ENCODE measurements at places on chromosomes 16 and 17.

DNA sequence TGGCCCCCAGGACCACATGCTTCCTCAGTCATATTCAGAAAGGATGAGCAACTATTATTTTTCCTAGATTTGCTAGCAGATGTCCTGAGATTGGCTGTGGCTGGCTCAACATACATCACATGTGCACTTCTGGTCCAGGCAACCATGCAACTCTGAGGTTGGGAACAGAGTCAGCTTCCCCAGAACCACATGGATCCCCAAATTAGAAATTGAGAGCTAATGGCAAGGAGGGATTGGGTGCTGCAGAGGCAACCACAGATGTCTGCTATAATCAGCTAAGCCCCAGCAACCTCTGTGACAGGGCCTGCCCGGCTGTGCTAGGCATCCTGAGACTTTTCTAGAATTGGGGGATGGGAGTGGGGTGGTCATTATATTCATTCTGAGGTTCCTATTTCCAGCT lies 33.8 kb upstream of the CLEC18A start:
- DNase-seq = no peak
- H3K27ac ChIP-seq = peak overlapping the region; percentile 11
- no peak overlapping the region for H3K4me3 ChIP-seq
- peaks cover 18% of the 10 kb centered on the region for H3K4me1 ChIP-seq
- no peaks in the 10 kb centered on the region for H3K27me3 ChIP-seq

DNA sequence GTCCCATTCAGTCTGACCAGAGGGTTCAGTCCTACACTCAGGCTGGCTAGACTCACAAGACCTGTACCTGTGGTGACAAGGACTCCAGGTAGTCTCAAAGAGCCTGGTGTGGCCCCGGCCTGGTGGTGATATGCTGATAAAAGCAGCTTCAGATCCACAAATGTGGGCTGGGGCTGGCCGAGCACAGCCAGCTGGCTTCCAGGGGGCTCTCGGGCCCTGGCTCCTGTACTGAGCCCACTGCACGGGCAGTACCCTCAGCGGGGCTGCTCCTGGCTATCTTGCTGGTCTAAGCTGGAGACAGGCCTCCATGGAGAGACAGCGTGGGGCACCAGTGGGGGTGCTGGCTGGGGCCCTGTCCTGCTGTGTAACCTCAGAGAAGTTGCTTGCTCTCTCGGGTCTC lies 4.3 kb downstream of the SMIM5 start:
- peaks cover 97% of the 10 kb centered on the region for H3K4me1 ChIP-seq
- peak overlapping the region; percentile 64 for H3K4me3 ChIP-seq
- DNase-seq = no peak
- H3K36me3 ChIP-seq = peaks cover 6% of the 10 kb centered on the region

- H3K4me3 ChIP-seq = no peak overlapping the region
- peaks cover 52% of the 10 kb centered on the region for H3K36me3 ChIP-seq
- H3K27me3 ChIP-seq = no peaks in the 10 kb centered on the region
- H3K4me1 ChIP-seq = peaks cover 21% of the 10 kb centered on the region
Observed at GRCh38 chr16:88589441-88589840, 19.2 kb downstream of the ZC3H18 start.

DNA sequence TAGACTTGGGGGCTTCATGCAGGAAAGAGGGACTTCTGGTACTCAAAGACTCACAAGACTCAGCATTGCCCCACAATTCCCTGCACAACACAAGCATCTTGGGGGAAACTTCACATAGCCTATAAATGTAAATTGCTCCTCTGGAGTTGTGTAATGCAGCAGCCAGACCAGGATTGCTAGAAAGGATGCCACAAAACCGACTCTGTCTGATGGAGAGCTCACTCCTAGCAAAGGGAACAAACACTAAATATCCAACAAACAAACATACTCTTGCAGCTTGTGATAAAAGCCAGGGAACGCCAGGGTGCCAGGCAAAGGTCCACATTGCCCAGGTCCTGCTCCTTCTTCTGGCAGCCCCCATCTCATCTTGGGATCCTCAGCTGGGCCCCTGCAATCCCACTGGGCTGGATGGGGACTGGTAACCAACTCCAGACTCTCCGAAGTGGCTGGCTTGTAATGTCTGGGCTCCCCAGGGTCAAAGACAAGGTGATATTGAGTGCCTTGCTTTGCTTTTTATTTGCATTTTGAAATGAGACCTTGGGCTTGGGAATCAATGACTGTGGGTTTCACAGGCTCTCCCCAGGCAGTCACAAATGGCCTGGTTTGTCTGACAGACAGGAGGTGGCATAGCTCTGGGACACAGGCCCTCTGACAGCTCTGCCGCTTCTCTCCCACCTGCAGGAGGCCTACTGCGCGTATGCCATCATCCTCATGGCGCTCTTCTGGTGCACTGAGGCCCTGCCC lies 15.3 kb downstream of the SLC13A2 start:
- H3K36me3 ChIP-seq = no peaks in the 10 kb centered on the region
- H3K27ac ChIP-seq = no peak overlapping the region
- H3K27me3 ChIP-seq = peaks cover 58% of the 10 kb centered on the region
- DNase-seq = no peak

GRCh38 chr17:50199803-50200456 lies 1.5 kb downstream of the COL1A1 start:
- peaks cover 31% of the 10 kb centered on the region for H3K36me3 ChIP-seq
- H3K27ac ChIP-seq = peak overlapping the region; percentile 88
- H3K4me1 ChIP-seq = peaks cover 42% of the 10 kb centered on the region
- H3K4me3 ChIP-seq = peak overlapping the region; percentile 72
- DNase-seq = peak; percentile 90

DNA sequence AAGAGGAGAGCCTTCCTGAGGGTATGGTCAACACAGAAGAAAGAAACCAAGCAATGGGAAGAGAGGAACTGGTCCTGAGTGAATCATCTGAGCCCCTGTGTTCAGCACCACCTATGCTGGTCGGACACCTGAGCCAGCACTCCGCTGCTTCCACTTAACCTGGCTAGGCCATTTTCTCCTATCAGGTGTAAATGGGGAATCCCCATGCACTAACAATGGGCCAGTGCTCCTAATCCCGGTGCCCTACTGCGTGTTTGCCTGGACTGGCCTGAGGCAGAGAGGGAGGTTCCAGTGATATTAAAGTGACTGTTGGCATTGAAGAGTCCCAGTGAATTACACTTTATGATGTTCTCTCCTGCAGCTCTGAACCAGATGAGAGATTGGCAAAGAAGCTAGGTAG lies 34.4 kb upstream of the XYLT2 start:
- no peaks in the 10 kb centered on the region for H3K36me3 ChIP-seq
- no peak for DNase-seq
- H3K27me3 ChIP-seq = peaks cover 43% of the 10 kb centered on the region
- H3K4me3 ChIP-seq = no peak overlapping the region
